Activated CD8-positive, alpha-beta memory T cell treated with anti-CD3 and anti-CD28 coated beads, Interleukin-2, amount 50 U/mL, for 4 hours (primary cell): ENCODE measurements at places on chromosomes 1 and 21.
A peak's percentile ranks its signal among the peaks of the same experiment; 100 is the strongest.

GRCh38 chr1:54967372-54967771 is 13.1 kb upstream of the TMEM61 start:
- no peak for DNase-seq

DNA sequence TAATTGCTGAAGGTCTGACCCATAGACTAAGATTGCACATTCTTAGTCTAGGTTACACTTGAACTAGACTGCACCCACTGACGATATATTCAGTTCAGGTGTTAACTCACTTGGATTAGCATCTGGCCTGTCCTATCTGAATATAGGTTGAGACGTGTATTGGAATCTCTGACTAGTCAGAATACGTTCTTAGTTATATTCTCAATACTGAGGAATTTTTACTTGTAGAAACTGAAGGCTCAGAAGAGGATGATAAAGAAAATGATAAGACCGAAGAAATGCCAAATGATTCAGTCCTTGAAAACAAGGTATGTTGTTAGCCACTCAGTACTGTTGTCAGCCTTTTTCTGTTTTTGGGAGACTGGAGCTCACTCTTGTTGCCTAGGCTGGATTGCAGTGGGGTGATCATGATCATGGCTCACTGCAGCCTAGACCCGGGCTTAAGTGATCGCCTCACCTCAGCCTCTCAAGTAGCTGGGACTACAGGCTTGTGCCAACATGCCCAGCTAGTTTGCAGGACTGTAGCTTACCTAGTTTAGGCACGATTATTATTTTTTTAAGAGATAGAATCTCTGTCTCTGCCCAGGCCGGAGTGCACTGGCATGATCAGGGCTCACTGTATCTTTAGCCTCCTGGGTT is 10.8 kb downstream of the CCDC17 start:
- no peak for DNase-seq

DNA sequence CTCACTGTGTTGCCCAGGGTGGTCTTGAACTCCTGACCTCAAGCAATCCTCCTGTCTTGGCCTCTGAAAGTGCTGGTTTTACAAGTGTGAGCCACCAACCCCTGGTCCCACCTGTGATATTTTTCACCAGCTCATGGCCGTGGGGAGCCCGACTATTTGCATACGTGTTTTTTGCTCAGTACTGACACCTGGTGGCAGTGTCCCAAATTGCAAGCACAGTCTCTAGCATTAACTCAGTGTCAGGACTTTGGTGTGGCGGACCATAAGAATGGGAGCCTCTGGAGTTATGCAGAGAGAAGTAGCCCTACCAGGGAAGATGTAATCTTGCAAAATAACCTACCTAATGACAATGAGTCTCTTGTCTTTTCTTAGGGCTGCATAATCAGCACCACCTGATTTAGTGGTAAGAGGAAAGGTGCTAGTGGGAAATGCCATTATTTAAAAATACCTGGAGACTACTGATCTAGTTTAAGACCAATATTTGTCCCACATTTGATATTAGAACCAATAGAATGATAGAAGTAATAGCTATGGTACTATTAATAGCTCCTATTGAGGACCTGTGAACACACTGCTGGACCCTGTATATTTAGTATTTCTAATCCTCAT is 305.4 kb downstream of the DISC1 start:
- DNase-seq: peak; percentile 45

- DNase-seq: no peak
Observed at GRCh38 chr1:65207317-65207716, 59.3 kb downstream of the AK4 start.

- DNase-seq: no peak
Observed at GRCh38 chr1:112396653-112397471, 848 bp downstream of the CTTNBP2NL start.

DNA sequence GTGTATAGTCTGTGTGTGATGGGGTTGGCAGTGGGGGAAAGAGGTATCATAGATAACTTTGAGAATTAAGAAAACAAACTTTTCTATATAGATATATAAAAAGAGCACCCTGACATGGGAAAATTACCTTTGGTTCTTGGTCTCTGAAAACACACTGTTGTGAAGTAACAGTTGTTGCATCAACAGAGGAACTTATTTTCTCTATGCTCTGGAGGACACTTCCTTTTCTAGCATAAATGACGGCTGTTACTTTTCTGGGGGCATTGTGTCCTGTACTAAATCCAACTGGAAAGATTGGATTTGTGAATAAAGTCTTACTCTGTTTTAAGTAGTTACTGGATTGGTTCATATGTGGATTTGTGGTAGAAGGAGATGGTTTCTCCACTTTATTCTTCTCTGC is 12.6 kb downstream of the LRIF1 start:
- no peak for DNase-seq

- DNase-seq: no peak
Observed at GRCh38 chr1:24912376-24913273, 17.5 kb downstream of the RUNX3 start.

DNA sequence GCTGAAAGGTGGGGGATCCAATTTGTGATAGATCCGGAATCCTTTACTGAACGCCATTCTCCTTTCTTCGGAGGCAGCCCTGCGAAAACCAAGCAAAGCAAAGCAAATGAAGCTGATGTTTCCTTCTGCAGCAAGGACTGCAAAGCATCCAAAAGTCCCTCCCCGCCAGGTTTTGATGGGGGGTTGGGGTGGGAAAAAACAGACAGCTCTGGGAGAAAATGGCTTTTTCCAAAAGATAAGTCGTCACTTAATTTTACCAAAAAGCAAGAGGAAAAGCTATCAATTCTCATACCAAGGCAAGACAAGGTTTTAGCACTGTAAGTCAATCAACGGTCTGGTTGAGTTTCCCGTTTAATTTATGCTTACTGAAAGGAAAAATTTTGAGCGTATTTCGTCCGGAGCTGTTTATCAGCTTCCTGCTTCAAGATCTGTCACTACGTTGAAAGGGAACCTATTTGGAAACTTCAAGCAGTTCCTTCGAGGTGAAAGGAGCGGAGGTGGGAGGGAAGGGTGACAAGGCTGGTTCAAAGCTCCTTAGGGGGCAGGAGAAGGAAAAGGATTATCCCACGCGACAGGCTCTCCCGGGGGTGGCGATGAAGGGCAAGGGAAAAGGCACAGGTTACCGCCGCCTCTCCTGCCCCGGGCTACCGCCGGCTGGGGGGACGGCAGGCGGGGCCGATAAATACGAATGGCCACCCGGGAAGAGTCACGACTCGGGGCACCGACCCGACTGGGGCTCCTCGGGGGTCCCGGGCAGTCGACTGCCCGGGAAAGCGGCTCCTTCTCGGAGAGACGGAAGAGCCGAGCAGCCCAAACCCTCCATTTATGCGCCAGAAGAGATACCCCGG is 750 bp downstream of the SYNJ1 start:
- DNase-seq: no peak

DNA sequence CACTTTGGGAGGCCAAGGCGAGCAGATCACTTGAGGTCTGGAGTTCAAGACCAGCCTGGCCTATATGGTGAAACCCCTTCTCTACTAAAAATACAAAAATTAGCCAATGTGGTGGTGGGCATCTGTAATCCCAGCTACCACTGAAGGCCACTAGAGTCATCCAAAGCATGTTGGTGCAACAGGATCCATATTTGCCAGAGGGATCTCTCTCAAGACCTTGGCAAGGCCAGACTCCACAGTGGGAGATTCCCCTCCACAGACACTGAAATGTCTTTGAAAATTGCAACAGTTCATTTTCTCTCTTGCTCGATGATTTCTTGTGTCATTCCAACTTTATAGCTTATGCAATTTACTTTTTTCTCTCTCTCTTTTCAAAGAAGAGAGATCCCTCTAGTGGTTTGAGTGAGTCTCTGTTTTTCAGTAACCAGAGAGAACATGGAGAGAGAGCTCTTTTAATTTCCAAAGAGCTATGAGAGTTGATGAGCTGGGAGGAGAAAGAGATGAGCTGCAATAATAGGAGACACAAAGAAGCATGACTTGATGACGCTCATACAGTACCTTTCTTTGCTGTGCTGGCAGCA is 176.8 kb upstream of the USP25 start:
- DNase-seq: no peak

DNA sequence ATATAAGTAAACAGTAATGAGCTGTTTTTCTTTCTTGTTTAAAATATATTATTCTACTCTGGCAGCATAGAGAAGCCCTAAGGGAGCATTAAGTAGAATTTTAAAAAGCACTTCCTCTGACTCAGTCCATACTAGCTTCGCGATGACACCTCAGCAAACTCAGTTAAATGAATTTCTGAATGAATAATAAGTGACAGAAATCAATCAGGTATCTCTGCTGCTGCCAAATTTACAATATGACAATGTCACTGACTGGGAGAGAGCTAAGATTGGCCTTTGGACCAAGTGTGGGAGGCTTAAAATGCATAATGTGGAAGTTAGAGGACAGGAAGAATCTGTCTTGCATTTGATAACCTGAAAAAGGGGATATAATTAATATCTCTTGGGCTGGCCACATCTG is 296.1 kb downstream of the HHIPL2 start:
- DNase-seq: no peak

DNA sequence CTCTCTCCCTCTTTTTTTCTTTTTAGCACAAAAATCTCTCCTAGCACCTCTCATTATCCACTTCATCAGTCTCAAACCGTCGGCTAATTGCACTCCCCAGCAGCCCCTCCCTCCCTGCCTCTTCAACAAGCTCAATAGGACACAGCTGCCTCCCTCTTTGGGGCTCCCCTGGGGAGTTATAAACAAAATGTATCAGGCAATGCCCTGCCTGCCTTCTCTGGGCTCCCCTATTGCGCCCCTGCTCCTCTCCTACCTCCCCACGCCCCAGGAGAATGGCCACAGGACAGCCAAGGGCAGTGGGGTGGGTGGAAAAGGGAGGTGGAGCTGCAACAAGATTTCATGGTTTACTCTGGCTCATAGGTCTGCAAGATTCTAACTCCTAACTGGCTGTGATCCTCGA is 147.1 kb upstream of the GRIK3 start:
- no peak for DNase-seq

DNA sequence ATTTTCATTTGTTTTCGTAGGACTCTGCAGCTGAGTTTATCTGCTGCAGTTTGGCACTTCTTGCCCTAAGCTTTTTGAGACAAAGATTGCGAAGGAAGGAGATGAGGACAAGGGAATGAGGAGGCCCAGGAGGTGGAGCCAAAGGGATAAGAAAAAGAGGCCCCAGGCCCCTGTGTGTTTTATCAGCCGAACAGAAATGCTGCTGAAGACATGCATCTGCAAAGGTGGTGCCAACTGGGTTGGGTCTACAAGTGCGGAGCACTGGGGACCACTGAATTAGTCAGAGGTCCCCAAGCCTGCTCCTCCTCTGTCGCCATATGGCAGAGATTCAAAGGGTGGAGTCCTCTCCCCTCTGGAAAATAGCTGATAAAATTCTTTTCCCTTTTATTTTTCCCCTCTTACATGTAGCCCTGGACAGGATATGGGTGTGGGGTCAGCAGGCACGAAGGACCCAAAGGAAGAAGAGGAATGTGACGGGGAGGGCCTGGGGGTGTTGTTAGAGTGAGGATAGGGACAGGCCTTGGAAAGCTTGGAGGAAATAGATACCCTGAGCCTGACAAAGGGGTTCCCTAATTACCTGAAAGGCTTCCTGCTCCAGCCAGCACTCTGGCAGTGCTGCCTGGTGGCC is 2.7 kb downstream of the CD34 start:
- no peak for DNase-seq

DNA sequence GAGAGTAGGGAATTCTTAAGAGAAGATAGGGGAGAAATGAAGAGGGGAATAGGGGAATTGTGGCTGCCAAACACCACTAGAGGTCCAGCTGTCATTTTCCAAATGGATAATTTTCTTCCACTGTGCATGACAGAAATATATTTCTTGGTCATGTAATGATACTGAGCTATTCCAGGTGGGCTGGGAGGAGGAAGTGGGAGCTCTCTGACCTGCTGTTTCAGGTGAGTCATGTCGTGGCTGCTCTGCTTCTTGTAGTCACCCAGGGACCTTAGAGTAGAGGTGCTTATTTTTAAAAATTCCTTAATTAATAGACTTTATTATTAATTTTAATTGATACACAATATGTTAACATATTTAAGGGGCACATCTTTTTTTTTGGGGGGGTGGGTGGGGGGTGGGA is 11.9 kb downstream of the PDE4B start:
- DNase-seq: no peak

DNA sequence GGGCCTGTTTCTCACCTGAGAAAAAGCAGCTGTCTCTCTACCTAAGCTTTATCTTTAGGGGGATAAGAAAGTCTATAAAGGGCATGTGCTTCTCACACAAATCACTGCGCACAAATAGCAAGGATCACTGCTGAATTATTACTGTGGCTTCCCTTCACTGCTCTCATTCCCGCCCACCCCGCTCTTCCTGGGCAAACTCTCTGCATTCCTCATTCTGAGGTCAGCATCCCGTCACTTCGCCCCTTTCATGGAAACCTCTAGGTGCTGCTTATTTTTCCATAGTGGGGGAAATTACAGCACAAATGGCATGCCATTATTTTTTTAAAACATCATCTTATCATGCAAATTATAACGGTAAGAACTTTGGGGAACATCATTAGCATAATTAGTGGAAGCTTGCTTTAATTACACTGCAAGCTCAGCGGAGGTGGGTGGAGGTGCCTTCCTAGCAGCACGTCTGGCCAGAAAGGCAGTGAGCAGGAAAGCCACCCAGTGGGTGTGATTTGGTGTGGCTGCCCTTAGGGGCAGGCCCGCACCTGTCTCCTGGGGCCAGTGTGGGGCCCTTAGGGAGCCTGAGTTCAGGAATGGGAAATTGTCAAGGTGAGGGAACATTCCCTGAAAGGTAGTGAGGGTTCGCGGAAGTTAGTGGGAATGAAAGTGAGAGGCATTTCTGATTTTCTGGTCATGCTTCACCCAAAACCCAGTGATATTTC is 105.9 kb downstream of the LAMC2 start:
- DNase-seq: no peak

GRCh38 chr21:44544566-44544965 is 4.6 kb upstream of the KRTAP10-1 start:
- no peak for DNase-seq

DNA sequence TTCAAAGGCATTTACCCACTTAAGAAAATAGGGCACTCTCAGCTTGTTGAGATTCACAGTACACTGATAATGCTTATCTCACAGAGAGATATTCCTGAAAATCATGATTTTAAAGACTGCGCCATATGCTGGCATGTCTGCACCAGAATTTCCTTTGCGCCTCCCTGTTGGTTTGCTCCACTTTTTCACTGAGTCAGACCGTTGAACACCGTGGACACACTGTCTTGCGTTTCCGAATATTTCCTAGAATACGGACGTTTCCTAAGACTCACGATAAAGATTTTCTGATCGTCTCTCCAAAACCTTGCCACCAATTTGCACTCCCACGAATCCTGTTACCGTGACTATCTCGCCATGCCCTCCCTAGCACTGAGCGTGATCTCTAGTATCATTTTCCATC is 497 bp upstream of the C1orf115 start:
- DNase-seq: no peak
